ENCODE measurements at places on chromosomes 3 and 15. TPM values are rescaled to one million over a fixed set of nuclear protein-coding genes. Genes with fewer than 3 reads are reported as not detected.

The FBXL22 gene
- total RNA-seq: 1.2 TPM

The LMAN1L gene
- 0.40 TPM for total RNA-seq

The EFCC1 gene
- total RNA-seq: 0.35 TPM

The MESP2 gene
- not detected for total RNA-seq

The ZDHHC19 gene
- total RNA-seq: not detected

The GABRR3 gene
- not detected for total RNA-seq

The NRG4 gene
- total RNA-seq: 0.20 TPM

The TMEM40 gene
- total RNA-seq: not detected

The MYRIP gene
- not detected for total RNA-seq

The RASL12 gene
- total RNA-seq: not detected

The ISLR2 gene
- total RNA-seq: not detected

The SERPINI2 gene
- not detected for total RNA-seq

The SLC28A2 gene
- total RNA-seq: not detected

The ZBED2 gene
- total RNA-seq: 325 TPM

The KLHL25 gene
- total RNA-seq: 3.3 TPM

The SRGAP3 gene
- 2.0 TPM for total RNA-seq

The CCR9 gene
- total RNA-seq: not detected

The TRH gene
- not detected for total RNA-seq

The COL6A5 gene
- not detected for total RNA-seq

The SOX14 gene
- not detected for total RNA-seq

The SLC51A gene
- not detected for total RNA-seq

The IDH2 gene
- total RNA-seq: 43.3 TPM

The ZMYND10 gene
- 0.71 TPM for total RNA-seq

The SPINK8 gene
- total RNA-seq: not detected

The RBMS3 gene
- total RNA-seq: 1.9 TPM

Data from activated T-cell treated with anti-CD3 and anti-CD28 coated beads, Interleukin-2, amount 50 U/mL, for 4 hours (primary cell).